Activated naive CD4-positive, alpha-beta T cell treated with anti-CD3 and anti-CD28 coated beads, Interleukin-2, amount 50 U/mL, for 72 hours (primary cell): ENCODE measurements at places on chromosomes 3 and 15. TPM values are rescaled to one million over a fixed set of nuclear protein-coding genes. Genes with fewer than 3 reads are reported as not detected.

GRCh38 chr15:74769463-74770025 is 12.3 kb upstream of the CSK start:
- no peak for DNase-seq

DNA sequence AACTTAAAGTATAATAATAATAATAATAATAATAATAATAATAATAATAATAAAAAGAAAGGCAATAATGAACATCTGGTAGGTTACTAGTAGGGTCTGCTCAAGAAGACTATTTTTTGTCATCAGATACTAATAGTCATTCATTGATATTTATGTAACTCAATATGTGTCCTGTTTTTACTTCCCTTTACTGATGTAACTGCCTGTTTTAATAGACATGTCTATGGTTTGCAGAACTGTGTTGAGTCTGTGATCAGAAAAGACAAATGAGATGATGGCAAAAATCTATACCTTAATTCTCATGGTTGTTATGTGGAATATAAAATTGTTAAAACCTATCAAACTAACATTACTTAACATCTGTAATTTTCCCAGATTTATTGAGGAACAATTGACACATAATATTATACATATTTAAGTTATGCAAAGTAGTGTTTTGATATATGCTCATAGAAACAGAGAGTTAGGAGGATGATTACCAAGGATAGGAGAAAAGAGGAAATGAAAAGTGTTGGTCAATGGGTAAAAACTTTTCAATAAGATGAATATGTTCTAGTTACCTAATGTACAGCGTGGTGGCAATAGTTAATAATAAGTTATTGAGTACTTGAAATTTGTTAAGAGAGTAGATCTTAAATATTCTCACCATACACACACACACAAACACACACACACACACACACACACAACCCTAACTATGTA is 699.4 kb downstream of the ZPLD1 start:
- no peak for DNase-seq

GRCh38 chr15:74519311-74519710 is 21.7 kb upstream of the ARID3B start:
- no peak for DNase-seq

DNA sequence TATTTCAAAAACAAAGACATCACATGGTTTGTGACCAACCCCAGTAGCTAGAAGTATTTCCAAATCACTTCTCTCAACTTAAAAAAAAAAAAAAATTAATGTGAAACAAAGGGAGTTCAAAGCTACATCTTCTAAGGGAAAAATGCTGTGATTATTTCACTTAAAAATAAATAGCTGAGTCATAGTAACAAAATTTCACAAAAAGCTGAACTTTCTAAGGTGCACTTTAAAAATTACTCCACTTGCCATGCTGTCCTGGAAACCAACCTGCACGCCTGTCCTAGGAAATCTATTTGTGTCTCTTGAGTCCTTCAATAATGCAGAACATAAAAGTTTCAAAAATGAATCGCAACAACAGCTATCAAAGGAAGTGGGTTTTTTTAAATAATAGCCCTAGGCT is 1.8 kb downstream of the ACAP2 start:
- no peak for DNase-seq

The RMDN3 gene
- 18.5 TPM for total RNA-seq

DNA sequence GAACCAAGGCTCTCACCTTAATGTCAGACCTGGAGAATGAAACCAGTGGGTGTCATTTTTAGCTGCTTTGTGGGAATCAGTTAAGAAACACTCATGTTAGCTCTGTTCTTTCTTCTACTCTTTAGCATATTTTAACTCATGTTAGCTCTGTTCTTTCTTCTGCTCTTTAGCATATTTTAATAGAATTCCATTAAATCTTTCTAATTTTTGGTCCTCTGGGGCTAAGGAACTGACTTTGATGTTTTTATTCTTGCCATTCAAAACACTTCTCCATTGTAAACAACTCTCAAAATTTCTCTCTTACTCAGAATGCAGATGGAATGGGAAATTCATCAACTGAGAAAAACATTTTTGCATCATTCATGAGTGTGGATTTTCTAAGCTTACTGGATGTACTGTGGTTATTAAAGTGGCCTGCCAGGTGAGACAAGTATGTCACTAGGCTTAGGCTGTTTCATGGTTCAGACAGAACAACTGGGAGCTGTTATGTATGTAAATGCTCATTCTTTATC is 680.6 kb downstream of the ROBO2 start:
- no peak for DNase-seq

DNA sequence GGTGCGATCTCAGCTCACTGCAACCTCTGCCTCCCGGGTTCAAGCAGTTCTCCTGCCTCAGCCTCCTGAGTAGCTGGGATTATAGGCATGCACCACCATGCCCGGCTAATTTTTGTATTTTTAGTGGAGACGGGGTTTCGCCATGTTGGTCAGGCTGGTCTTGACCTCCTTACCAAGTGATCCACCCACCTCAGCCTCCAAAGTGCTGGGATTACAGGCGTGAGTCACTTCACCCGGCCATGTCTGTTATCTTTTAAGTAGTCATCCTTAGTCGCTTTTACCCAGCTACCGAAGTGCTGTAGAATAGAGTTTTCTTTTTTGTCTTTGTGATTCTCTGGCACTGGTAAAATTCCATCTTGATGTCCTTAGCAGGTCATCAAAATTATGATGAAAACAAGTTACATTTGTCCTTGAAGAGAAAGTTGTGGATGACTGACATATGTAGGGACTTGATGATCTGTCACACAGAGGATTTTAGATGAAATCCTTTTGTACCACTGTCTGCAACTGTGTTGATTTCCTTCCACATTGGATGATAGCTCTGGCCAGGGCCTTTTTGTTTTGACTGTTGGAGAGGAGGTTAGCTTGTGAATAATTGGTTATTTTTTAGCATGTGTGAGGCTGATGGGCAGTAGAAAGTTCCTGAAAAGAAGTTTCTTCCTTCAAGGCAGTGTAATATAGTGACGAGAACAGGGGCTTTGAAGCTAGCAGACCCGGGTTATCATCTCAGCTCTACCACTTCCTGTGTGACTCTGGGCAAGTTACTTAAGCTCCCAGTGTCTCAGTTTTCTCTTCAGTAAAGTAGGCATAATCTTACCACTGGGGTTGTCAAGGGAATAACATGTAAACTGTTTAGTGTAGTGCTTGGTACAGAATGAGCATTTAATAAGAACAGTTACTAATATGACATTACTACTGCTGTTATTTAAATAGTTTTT is 18.8 kb downstream of the ATG7 start:
- DNase-seq: no peak

The MCF2L2 gene
- total RNA-seq: 2.5 TPM

DNA sequence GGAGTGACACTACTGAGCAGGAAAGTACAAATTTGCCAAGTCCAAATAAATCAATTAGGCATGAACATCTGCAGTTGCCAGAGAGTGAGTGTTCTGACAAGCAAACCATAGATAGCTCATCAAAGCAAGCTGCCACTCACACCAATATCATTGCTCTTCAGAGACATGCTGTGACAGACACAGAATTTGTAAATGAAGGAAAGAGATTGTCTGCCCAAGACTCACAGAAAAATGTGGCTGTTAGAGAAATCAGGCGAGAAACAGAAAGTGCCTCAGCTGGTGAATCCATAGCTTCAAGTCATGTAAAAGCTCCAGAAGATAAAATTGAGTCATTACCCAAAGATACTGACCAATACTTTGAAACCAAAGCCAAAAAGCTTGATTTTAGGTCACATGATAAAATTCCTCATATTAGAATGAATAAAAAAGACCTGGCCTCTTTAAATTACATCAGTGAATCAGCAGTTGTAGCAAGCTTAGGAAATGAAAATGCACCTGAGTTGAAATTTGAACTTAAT is 50.8 kb downstream of the CRYBG3 start:
- no peak for DNase-seq

GRCh38 chr3:52073490-52073889 is 17.1 kb upstream of the DUSP7 start:
- DNase-seq: no peak

The ALDH1A2 gene
- total RNA-seq: not detected

DNA sequence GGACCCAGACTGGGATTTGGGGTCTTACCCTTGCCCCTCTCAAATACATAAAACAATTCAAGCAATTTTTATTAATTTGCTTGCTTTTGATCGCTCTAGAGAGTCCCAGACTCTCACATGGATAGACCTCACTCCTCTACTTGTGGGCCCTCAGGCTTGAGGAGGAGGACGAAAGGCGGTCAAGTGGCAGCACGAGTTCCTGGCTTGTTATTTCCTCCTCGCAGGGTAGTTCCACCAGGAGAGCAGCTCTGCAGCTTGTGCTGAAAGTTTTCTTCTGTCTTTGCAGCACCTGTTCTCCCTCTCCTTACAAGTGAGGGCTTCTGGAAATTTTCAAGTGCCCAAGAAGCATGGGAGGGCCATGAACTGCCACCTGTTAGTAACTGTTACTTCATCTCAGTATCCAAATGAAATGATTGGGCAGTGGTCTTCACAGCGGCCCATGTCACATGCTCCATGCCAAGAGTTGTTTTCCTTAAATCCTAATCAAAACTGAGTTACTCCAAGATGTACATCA is 22.7 kb downstream of the ABI3BP start:
- no peak for DNase-seq

DNA sequence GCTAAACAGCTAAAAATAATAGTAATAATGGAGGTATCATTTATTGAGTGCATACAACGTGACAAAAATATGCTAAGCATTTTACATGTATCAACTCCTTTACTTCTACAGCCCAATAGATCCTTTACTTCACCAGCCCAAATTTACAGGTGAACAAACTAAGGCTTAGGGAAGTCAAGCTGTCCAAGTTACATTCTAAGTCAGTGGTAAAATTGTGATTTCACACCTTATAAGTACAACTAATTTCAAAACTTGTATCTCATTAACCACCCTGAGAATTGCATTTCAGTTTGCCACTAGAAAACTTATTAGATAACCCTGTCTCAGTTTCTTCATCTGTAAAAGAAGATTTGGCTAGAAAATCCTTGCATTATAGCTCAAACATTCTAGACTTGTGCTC is 10.7 kb downstream of the SLC33A1 start:
- no peak for DNase-seq
